ENCODE measurements at places on chromosomes 2 and 18. TPM values are rescaled to one million over a fixed set of nuclear protein-coding genes. Genes with fewer than 3 reads are reported as not detected.

The NEU2 gene
- not detected for total RNA-seq

The SCN9A gene
- total RNA-seq = 3.9 TPM

The KCNE4 gene
- 2.4 TPM for total RNA-seq

The GDF7 gene
- 0.02 TPM for total RNA-seq

The SMPD4 gene
- 17.8 TPM for total RNA-seq

DNA sequence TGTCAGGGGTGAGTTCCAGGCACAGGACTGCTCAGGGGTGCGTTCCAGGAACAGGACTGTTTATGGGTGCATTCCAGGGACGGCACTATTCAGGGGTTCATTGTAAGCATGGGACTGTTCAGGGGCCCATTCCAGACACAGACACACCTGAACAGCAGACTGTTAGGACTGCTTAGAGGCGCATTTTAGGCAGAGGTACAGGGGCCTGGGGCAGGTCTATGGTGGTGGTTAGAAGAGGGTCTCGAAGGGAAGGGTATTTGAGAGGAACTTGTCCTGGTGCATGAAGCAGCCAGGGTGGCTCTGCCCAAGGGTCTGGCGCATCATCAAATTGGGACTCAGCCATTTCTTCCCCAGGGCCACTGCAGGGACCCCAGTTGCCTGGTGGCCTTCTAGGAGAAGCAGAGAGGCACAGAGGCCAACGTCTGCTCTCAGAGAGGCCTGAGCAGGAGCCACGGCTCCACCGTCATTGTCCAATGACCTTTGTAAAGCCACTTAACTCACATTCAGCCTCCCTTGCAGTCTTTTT lies 14.8 kb upstream of the MLPH start:
- no peak for DNase-seq

GRCh38 chr18:9876867-9877654 lies 8.7 kb upstream of the TXNDC2 start:
- DNase-seq = peak; percentile 87

- peak; percentile 64 for DNase-seq
These were observed 1.8 kb upstream of the DUSP2 start for GRCh38 chr2:96146881-96147592.

GRCh38 chr2:196289000-196289399 lies 117.6 kb upstream of the STK17B start:
- DNase-seq = no peak

DNA sequence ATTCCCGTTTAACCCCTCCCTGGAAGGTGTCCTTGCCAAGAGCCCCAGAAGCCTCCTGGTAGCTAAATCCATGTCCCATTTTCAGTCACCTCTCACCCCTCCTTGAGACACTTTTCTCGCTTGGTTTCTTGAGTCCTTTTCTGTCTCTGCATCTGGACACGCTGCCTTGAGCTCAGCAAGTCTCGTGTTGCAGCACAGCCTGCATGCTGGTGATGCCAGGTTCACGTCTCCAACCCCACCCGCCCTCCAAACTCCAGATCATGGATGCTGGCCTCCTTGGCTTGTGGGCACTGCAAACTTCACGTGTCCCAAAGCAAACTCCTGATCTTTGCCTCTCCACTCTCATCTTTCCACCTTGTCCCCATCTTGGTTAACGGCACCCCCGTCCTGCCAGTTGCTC lies 39.3 kb downstream of the CENPO start:
- no peak for DNase-seq

GRCh38 chr2:201255408-201256033 lies 4.8 kb upstream of the CASP8 start:
- no peak for DNase-seq
